ENCODE measurements at places on chromosomes 6 and 20.

DNA sequence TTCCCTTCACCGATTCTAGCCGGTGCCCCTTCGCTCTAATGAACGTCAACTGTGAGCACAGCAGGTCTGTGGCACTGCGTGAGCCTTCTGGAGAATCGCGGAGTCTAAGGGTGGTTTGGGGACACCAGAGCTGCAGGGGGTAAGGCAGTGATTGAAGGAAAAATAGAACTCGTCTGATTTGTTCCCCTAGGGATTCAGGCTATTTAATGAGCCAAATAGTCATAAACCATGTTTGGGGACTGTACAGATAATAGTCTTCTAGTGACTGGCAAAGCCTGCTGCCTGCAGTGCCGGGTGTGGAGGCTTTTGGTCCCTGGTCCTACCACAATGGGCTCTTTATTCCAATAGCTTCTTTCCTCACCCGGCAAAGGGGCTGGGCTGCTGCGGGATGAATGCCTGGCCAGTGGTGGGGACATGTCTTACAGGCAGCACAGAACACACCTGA lies 11.1 kb upstream of the NTSR1 start:
- no peak for DNase-seq

GRCh38 chr6:163559661-163560060 lies 145.1 kb downstream of the QKI start:
- DNase-seq, result no peak

DNA sequence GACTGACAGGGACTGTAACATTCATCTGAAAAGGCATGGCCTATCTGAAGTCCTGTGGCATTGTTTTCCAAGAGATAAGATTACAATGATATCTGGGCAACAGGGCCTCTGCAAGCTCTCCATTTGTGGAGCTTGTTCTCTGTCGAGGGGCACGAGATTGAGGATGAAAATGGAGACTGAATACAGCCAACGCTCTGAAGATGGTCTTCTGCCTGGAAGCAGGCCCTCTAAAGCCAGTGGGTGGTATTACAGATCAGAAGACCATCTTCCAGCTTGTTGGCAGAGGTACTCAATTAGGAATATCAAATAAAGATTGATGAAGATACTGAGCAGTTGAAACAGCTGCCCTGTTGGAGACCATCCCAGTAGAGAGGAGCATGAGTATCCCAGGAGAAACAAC lies 288.2 kb downstream of the CENPW start:
- DNase-seq, result no peak

- DNase-seq, result no peak
Measured at GRCh38 chr20:57851025-57851682, 141.3 kb upstream of the PMEPA1 start.

DNA sequence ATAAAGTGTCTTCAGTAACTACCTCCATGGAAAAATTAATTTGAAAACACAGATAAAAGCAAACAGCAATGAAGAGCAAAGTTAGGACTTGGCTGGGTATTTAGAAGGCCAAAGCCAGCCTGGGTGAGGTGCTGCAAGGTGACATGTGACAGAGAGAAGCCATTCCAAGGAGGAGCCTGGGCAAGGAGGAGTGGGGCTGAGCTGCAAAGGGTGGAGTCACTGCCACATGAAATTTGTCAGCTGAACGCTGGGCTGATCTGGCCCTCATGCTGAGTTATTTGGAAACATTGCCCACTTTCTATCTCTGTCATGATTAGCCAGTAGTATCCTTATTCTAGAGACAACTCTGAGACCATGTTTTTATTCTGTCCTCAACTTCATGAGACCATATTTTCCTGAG lies 76.3 kb downstream of the PERP start:
- DNase-seq, result no peak

DNA sequence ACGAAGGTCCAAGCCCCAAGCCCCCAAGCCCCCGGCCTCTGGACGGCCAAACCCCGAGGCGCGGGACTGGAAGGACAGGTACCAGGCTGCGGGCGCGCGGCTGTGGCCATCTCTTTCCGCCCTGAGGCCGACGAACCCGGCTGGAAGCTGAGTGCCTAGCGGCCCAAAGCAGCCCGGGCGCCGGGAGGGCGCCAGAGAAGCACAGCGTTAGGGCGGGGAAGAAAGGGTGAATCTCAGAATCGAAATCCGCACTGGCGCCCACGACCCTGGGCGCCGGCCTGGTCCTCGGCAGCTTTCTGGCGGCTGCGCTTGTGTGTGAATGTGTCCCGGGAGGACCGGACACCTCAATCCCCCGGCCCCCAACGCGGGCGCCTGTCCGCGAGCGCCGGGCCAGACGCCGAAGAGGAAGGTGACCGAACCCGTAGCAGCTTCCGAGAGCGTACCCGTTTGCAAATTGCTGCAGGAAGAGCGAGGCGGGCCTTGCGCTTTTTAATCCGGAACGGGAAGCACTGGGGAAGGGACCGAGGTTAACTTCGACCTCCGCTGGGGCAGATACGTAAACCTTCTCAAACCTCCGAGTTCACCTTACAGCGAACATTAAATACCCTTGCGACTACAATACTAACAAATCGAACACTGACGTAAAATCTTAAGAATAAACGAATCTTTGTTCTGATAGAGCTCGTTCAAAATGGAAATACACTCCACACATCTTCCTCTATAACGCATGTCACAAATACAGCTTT lies 2.9 kb downstream of the NRN1 start:
- no peak for DNase-seq

DNA sequence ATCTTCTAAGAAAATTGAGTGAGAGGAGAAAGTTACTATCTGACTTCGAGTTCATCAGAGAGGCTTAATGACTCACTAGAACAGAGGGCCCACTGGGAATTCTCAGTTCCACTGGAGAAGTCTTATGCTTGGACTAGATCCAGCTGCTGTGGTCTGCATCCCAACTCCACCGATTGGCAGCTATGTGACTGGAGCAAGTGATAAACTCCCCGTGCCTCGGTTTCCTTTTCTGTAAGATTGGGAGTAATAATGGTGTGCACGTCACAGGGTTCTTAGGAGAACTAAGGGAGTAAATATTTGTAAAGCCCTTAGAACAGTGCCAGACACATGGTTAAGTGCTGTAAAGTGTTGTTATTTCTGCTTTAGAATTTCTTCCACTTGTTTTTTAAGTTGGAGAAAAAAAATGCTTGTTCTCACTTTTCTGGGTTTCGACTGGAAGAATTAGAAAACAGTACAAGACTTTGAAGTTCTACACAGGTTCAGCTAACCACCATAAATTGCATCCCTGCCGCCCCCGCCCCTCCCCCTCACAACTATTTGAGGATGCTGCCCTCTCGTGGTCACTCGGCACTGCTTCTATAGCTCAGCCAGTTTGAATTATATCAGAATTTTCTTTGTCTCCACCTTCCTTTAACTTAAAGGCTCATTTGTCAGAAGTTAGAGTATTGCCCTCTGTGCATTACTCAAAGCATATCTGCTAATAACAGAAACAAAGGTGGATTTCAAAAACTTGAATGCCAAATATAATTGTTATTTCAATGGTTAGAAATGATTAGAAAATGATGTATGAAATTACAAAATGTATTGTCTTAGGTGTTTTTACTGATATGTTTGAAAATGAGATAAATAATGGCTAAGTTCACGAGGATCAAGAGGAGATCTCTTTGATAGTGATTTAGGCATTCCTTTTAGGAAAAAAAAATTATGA lies 95.0 kb upstream of the IFNGR1 start:
- peak; percentile 63 for DNase-seq

DNA sequence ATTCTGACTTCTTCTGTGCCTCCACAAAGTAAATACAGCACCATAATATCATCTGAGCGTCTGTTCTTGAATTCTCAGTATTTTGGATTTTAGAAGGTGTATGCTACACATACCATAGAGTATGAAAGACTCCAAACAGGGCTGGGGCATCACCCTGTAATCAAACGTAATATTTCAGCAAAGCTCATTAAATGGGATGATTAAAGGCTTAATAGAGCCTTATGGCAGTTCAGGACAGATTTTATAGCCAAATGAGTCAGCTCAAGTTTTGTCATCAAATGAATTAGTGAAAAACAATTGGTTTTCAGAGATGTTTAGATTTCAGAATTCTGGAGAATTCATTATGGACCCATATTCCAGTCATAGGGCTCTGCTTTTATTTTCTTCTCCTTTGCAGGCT lies 68.9 kb downstream of the TULP4 start:
- no peak for DNase-seq

DNA sequence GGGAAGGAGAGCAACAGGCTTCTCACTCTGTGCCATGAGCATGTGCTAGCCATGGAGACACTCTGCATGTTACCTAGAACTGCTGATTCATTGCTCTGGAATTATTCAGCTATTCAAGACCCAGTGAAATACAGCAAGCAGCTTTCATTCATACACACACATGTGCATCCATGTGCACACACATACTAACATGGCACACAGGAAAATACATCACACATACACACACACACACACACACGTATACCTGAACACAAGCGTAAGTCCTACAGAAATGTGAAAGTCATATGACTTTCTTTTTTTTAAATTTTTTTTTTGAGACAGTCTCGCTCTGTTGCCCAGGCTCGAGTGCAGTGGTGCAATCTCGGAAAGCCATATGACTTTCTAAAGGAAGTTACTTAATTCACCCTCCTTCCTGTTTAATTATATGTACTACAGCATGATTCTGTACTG lies 108.2 kb upstream of the NFATC2 start:
- DNase-seq, result peak; percentile 13

DNA sequence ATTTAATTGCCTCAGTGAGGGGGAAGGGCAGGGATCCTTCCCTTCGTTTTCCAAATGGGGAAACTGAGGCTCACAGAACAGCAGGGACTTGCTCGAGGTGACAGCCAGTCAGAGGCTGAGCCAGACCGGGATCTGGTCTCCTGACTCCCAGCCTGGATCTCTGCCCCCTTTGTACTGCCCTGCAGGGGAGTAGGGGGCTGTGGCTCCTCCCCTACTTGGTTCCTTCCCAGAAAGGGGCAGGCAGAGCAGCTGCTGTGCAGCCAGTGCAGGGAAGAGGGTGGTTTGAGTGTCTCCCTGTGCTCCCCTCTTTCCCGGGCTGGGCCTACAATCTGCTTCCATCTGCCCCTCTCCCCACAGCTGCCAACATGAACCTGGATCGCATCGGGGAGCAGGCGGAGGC lies 37.6 kb downstream of the UQCC2 start:
- no peak for DNase-seq

GRCh38 chr6:106557837-106558236 lies 71.5 kb downstream of the RTN4IP1 start:
- DNase-seq, result no peak

- DNase-seq, result peak; percentile 53
Measured at GRCh38 chr20:1266167-1266973, at the start of gene SNPH. Gene SNPH (plus strand): TSS chr20:1266294. CDS start chr20:1296240, 29,946 bp downstream.

DNA sequence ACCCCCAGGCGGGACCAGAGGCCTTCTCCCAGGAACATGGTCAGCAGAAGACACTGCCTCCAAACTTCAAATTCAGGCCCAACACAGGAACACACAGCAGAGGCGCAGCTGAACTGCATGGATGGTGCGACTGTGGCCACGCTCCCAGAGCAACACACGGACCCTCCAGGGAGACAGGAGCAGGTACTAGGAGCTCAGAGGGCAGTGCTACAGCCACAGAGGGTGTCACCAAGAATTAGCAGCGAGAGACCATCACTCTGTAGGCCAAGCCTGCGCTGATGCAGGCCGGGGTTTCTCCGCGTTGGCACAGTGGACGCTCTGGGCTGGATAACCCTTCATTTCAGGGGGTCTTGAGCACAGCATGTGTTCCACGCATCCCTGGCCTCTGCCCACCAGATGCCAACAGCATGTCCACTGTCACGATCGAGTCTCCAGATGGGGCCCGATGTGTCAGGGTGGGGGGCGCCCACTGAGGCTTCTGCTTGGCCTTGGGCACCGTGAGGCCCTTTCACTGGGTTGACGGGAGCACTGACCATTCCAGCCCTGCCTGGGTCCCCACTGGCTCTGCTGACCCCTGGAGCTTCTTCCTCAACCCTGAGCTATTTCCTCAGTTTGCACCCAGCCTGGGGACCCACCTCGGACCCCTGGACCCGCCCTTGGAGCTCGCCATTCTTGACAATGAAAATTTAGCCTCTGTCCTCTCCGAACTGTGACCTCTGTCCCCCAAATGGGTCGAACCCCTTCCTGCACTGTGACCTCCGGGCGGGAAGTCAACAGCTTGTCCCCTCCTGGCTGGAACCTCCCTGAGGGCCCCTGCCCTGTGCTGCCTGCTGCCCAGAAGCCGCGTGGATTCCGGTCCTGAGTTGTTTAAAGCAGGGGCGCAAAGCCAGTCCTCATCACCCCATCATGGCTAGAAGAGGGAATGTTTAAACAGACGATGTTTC lies 239.4 kb downstream of the DLL1 start:
- no peak for DNase-seq

- DNase-seq, result no peak
Measured at GRCh38 chr6:133467982-133468380, 226.8 kb downstream of the EYA4 start.

DNA sequence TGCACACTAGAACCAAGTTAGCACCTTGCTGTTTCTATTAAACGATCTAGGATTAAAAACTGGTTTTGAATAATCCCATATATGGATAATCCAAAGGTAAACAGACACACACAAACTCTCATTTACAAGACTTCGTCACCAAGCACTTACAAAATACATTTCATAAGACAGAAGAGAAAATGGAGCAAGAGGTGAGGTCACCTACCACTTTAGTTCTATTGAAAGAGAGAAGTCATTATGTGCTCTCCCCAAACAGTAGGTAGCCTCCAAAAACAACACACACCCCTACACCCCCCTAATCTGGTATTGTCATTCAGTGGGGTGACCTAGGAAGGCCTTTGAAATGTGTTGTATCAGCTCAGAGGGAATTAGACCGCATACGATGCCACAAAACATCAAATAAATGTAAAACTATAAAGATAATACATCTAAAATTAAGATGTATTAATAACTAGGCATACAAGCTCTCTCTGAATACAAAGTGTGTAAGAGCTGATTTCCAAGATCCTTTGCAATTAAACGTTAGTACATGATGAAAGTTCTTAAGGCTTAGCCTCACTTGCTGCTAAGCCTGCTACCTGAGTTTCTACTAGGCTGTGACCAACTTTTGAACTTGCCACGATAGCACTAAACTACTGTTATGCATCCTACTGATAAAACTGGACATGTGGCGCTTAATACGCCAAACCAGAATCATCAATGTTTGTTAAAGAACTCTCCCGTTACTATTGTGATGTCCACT lies 1.6 kb downstream of the SRPK1 start:
- peak; percentile 38 for DNase-seq

DNA sequence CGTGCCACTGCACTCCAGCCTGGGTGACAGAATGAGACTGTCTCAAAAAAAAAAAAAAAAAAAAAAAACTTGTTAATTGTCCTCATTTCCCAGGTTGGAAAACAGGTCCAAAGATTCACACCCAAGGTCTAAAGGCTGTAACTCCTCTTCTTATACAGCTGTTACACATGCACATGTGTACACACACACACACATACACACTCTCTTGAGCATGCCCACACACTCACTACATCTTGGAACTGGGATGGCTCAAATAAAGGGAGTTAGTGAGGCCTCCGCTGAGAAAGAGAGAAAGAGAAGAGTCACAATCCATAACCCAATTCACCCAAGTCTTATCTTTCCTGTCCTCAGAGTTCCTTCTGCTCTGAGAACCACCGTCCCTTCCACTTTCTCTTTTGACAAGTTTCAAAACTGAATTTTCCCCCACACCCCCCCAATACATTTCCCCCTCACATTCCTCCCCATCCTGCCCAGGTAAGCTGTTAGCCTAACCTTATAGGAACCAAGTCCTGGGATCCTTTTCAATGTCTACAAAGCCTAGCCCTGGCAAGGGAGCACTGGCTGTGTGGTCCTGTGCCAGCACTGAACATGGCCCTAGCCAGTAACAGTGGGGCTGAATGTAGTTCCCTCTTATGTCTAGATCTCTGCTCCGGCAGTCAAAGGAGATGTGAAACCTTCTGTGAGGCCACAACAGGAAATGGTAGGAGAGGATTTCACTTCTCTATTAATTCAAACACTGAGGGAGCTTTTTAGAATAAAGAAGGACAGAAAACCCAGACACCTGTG lies 3.2 kb upstream of the HLA-DMB start:
- no peak for DNase-seq
